T-helper 17 cell (primary cell): ENCODE measurements at places on chromosomes 12 and 14.

GRCh38 chr14:105861985-105862465, 335.6 kb downstream of the TMEM121 start:
- no peak for DNase-seq

DNA sequence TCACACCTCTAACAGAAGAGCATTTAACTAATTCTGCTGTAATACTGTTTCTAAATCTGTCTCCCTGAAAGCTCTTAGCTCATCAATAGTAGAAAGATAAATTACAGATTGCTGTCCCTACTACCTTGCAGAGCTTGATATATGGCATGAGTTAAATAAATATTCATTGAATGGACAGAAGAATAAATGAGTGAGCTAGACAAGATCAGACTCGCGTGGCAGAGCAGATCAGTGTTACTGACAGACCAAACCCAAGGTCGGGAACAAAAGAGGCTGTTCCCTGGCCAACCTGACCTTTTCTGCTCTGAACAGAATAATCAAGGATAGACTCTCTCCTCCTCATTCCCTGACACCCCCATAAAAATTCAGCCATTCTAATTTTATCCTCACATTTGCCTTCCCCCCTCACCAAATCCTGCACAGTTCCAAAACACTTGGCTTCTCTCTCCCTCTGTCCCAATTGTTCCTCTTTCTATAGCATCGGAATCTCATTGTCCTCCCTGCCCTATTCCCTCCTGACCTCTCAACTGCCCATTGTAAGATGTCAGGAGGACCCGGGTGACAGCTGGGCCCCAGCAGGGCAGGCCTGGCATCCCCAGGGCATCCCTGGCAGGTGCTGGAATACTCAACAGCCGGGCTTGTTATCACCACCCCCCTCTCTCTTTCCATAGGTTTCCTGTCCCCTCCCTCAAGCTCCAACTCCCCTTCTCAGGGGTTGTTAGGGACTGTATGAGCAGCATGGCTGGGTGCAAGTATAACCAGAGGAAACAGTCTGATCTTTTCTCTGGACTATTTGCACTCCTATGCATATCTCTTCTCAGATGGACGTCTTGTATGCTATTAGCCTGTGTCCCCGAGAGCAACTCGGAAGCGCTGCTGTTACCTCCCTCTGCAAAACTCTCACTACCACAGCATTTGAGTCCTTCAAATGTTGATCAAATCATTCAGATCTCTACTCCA, 19.9 kb downstream of the NEUROD4 start:
- DNase-seq = no peak

- DNase-seq = no peak
Measured at GRCh38 chr12:48927261-48927660, 2.0 kb upstream of the FKBP11 start.

- no peak for DNase-seq
Measured at GRCh38 chr14:101595349-101595748, 34.1 kb downstream of the DIO3 start.

DNA sequence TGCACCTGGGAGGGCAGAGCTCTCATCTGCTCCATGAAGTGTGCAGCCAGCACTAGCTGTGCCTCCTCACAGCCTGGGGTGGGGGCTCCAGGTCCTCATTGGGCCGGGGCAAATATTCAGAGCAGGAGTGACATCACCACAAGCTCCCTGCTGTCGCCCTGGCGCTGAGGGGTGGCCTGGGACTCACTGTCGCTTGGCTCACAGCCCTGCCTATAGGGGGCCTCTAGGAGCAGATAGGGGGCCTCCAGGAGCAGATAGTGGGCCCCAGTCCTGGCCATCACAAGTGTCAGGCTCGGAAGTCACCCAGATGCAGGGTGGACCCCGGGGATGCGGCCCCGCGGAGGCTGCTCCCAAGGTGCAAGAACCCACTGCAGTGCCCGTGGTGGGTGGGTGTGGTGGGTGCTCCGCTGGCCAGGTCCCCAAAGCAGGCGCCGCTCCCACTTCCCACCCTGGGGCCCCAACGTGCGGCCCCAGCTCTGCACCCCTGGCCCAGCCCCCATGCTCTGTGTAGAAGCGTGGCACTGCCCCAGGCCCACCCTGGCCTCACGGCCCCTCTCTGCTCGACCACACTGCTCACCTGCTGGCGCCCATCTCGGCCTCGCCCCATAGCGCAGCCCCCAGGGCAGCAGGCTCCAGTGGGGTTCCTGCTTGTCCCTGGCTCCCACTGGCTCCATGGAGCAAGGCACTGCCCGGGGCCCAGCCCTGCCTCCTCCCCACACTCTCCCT, 18.0 kb downstream of the SYNJ2BP start:
- DNase-seq = no peak

- DNase-seq = no peak
Measured at GRCh38 chr14:79575032-79575431, 636.3 kb downstream of the DIO2 start.

DNA sequence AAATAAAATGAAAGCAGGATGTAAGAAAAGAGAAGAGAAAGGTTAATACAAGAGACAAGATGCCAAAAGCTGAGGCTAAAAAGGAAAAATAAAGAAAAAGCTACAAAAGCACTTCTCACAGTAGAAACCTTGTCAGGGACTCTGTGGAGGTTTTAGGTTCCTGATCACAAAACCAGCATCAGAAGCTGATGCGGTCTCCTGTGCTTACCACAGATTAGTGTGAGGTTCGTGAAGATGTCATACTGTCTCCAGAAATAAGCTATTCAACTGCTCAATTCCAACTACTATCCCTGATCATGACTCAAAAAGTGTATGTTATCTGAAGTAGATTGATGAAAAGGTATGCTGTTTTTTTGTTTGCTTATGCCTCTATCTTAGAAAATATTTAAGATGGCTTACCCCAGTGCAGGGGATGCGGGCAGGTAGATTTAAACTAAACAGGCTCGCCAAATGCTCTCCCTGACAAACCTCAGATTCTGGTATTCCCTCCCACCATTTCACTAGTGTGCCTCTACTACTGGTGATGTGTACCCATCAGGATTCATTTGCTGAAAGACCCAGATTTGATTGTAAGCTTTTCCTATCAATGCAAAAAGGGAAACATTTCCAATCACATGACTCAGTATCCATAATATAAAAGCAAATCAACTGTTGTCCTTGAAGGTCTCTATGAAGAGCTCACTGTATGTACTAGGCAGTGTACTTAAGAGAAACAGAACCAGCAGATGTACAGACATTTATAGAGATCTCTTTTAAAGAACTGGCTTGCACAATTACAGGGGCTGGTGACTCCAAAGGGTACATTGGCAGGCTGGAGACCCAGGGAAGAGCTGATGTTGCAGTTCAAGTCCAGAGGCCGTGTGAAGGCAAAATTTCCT, 169.5 kb upstream of the FOXN3 start:
- no peak for DNase-seq

DNA sequence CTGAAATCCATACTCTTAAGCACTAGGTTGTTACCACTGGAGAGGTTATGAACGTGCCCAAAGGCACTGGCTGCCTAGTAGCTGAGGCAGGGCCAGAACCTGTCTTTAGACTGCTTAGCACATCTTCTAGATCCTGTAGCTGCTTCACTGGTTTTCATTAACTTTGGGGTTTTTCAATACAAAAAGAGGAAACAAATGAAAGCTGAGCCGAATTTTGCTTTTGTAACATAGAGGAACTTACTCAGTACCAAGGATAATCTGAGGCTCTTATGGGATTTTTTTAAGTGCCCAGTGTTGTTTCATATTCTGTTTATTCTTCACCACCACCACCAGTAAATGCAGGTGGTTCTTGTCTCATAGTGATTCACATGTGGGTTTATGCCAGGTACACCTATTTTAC, 396.1 kb downstream of the RAD51B start:
- no peak for DNase-seq
